Suprapubic skin (tissue), 4 donors: ENCODE measurements at places on chromosomes 5 and 9. TPM values are rescaled to one million over a fixed set of nuclear protein-coding genes. Genes with fewer than 3 reads are reported as not detected.

The TMEM215 gene
- total RNA-seq: not detected

The TLE4 gene
- 109 TPM for total RNA-seq

The SLC45A2 gene
- total RNA-seq: 2.1 TPM

The SLC6A19 gene
- total RNA-seq: not detected

The SLC34A3 gene
- not detected for total RNA-seq

The PPP3R2 gene
- total RNA-seq: not detected

The GBGT1 gene
- total RNA-seq: 3.0 TPM
